COR-L47 (cell line): ENCODE measurements at places on chromosomes 13 and 19.

DNA sequence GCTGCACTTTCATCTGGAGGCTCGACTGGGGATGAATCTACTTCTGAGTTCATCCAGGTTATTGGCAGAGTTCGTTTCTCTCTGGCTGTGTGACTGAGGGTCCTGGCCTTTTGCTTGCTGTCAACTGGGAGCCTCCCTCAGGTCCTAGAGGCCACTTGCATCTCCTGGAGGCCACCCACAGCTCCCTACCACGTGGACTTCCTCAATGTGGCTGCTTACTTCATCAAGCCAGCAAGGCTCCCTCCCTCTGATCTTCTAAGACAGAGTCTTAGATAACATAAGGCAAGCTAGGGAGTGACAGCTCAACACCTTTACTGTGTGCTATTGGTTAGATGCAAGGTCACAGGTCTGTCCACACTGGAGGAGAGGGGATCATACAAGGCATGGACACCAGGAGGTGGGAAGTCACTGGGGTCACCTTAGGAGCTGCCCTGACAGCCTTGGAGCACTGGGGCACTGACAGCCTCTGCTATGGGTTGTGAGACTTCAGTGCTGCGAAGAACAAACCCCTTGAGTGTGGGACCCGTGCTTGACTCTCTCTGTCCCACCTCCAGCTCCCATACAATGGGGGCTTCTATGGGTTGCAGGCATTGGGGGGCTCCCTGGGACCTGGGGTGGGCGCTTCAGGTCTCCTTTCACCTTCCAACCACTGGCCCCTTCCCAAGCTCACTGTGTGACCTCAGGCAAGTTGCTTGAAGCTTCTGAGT is 5.3 kb downstream of the FAM187B start:
- no peak for DNase-seq

GRCh38 chr19:31459430-31459829 is 110.2 kb upstream of the TSHZ3 start:
- no peak for DNase-seq

GRCh38 chr13:74200081-74200480 is 65.9 kb upstream of the KLF12 start:
- DNase-seq, result no peak

- no peak for DNase-seq
Measured at GRCh38 chr19:48149430-48149829, 20.7 kb downstream of the LIG1 start.

GRCh38 chr19:1449467-1450442 is at the start of gene APC2:
Gene APC2 (plus strand): TSS chr19:1450121. CDS start chr19:1453002, 2,881 bp downstream.
- DNase-seq, result peak; percentile 88

DNA sequence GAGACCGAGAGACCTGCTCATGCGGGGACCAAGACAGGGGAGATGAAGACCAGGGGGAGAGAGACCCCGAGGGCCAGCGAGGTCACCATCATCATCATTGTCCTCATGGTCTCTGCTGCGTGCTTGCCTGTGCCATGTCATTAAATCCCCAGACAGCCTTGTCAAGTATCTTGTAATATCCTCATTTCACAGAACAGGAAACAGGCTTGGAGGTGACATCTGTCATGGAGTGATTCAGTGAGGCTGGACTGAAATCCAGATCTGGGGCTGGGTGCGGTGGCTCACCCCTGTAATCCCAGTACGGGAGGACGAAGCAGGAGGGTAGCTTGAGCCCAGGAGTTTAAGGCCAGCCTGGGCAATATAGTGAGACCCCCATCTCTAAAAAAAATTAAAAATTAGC is 5.9 kb upstream of the NANOS2 start:
- no peak for DNase-seq

GRCh38 chr19:2213799-2214198 is 22.3 kb downstream of the PLEKHJ1 start:
- no peak for DNase-seq

DNA sequence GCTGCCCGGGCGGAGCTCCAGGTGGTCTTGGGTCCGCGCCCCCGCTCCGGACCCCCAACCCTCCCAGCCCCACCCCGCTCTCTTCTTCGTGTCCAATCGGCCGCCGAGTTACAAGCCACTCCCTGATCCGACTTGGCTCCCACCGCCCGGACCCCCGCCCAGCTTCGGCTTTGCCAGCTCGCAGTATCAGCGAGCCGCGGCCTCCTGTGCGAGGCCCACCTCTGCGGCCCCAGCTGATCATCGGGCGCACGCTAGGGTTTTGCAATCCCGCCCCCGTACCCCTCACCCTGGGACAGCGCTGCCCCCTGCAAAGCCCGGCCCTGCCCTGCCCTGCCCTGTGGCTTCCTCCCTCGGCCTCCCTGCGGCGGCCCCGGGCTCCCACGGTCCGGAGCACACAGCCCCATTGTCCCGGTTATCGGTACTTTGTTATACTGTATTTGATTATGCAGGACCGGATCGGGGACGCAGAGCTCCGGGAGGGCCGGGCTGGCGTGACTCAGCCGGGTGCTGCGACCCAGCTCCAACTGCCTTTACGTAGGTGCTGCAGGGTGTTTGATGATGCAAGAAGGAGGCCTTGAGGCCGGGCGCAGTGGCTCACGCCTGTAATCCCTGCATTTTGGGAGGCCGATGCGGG is 598 bp upstream of the LPAR2 start:
- no peak for DNase-seq
